ENCODE measurements at places on chromosomes 11 and 22. TPM values are rescaled to one million over a fixed set of nuclear protein-coding genes. Genes with fewer than 3 reads are reported as not detected.
A peak's percentile ranks its signal among the peaks of the same experiment; 100 is the strongest.

DNA sequence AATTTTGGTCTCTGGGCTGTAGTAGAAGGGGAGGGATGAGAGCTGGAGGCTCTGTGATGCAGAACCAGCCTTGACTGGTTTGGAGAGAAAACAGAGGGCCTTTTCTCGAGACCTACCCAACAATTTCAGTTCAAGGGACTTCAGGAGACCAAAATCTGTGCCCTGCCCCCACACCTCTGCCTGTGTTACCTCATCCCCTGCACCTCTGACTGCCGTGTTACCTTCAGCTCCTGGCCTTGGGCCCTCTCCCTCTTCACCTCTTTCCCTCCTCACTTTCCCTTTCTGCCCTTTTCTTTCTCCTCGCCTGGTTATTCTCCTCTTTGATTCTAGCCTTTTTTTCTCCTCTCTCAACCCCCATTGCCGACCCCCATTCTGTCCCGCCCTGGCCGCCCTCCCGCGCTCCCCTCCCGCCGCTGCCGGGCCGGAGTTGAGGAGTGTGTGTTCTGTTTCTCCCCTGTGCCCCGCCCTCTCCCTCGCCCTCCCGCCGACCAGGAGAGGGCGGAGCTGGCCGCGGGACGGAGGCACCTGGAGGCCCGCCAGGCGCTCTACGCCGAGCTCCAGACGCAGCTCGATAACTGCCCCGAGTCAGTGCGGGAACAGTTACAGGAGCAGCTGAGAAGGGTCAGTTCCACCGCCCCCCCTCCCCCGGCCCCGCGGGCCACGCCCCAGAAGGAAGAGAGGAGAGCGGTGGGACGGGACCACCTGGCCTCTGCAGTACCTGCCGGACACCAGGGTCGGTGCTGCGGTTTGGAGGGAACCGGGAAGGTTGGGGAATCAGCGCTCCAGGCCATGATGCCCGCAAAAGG is 27.2 kb downstream of the PHLDB1 start:
- no peak for DNase-seq

DNA sequence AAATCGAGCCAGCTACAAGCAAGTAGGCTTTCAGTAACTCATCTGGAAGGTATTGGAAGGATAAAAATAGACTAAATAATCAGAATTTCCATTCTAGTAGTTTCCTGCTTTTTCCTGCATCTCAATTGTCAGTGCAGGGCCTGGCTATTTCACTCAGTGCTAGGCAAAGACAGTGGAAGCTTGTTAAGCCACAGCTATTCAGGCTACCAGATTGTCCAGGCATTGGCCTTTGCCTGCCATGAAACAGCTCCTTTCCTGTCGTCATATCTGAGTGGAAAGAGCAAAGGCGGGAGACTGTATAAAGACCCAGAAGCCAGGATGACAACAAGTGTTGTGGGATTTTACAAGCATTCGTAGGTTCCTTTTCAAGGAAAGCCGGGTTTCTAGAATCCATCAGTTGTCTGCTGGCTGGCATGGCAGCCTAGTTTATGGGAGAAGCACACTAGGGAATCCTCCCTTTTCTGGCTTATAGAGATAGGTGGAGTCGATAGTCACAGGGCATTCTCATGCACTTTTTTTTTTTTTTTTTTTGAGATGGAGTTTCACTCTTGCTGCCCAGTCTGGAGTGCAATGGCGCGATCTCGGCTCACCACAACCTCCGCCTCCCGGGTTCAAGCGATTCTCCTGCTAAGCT is 2.0 kb upstream of the TNRC6B start:
- DNase-seq = no peak

DNA sequence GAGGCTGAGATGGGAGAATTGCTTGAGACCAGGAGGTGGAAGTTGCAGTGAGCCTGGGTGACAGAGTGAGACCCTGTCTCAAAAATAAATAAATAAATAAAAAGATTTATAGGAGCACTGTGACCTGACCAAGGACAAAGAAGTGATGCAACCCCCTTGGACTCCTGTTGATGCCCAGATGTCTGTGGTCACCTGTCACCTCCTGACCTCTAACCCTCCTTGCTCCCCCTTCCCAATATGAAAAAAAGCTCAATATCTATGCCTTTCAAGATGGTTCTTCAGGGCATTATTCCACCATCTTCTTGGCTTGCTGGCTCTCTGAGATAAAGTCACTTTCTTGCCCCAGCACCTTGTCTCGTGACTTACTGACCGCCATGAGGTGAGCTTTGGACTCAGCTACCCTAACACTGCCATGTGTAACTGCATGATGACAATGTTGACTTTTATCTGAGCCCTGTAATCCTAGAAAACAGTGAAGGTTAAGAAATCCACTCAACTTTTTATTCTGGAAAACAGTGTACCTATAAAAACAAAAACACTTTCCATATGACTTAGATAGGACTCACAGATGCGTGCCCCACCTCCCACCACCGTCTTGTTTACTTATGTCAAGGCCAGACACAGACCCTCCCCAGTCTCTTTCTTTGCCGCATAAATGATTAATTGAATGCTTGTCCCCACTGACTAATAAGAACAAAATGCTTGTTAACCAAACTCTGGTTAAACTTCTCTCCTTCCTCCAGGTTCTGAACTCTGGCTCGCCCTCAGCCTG is 360.5 kb downstream of the BUD13 start:
- no peak for DNase-seq

DNA sequence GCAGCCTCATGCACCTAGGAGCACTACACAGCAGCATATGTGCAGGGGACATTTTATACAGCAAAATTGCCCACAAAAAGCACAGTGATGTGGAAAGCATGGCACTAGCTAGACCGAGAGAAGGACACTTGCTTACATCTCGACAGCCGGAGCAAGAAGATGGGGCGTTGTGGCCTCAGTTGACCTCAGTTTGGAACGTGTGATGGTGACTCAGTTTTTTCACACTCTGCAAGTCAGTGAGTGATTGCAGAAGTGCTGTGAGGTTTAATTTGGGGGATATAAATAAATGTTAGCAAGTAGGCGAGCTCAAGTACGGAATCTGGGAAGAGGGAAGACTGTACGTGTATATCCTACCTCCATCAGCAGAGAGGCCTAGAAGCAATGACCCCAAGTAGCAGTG is 23.3 kb downstream of the LRP5 start:
- no peak for DNase-seq

TIMP3 gene
- 4.0 TPM for total RNA-seq

GRCh38 chr22:19483481-19484244 is 3.9 kb downstream of the CDC45 start:
- DNase-seq = no peak

DNA sequence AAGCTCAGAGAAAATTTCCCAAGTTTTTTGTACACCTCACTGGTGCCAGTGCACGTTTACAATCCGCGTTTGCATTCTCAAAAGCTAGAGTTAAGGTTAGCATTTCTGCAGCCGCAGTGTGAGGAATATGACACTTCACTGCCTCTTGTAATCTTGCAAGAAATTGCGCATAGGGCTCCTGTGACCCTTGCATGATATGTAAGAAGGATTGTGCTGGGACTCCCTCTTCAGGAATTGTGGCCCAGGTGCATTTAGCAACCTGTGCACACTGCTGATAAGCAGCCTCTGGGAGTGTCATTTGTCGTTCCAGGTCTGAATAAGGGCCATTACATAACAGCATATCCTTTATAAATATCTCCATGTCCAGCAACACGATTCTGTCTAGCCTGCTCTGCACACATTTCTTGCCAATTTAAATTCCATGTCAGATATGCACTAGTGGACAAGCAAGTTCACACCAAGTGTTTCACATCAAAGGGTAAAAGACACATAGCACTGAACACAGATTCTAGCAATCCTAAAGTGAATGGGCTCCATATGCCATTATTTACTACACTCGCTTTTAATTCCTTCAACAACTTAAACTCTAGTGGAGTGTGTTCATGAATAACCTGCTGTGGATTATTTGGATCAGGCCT is 69.2 kb upstream of the INCENP start:
- DNase-seq = peak; percentile 28

- DNase-seq = no peak
These were observed 32.4 kb upstream of the SORL1-AS1 start for GRCh38 chr11:121485216-121485615.

OR6T1 gene
- total RNA-seq = not detected

MISFA gene
- 1.0 TPM for total RNA-seq

DNA sequence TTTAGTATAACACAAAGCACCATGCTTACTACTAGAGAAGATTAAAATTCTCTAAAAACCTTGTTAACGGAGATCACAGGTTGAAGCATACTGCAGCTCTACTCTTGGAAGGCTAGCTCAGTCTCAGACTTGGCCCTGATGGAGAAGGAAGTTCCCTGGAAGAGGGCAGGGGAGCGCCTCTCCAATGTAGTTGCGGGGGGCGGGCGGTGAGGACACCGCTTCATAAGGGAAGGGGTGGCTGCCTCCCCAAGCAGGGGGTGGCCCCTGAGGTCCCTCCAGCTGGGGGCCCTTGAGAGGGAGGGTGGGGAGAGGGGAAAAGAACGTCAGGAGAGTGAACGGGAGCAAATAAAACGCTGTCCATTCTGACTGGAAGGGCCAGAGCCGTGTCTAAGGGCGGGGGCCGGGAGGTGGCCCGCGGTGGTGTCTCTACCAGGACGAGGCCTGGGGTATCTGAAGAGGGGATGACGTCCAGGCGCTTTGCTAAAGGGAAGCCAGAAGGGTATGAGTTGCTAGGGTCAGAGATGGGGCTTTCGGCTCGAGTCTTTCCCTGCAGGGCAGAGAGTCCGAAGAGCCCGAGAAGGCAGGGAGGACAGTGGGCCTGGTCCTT is 553 bp upstream of the USP47 start:
- DNase-seq = no peak

- no peak for DNase-seq
These were observed 23.0 kb downstream of the OR8B12 start for GRCh38 chr11:124520550-124520854.

DNA sequence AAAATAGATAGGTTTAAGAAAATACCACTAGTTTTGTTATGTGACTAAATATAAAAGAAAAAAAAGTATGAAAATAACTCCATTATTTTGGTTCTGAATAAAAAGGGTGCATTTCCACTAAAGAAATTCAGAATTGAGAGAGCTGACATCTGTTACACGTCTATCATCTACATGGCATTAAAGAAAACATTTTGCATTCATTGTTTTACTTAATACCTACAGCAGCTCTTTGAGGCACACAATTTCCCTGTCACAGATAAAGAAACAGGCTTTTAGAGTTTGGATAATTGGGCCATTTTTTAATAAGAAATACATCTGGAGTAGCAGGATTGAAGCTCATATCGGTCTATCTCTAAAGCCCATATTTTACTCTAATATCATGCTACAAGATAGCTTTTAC is 145.7 kb upstream of the LUZP2 start:
- DNase-seq = no peak

DNA sequence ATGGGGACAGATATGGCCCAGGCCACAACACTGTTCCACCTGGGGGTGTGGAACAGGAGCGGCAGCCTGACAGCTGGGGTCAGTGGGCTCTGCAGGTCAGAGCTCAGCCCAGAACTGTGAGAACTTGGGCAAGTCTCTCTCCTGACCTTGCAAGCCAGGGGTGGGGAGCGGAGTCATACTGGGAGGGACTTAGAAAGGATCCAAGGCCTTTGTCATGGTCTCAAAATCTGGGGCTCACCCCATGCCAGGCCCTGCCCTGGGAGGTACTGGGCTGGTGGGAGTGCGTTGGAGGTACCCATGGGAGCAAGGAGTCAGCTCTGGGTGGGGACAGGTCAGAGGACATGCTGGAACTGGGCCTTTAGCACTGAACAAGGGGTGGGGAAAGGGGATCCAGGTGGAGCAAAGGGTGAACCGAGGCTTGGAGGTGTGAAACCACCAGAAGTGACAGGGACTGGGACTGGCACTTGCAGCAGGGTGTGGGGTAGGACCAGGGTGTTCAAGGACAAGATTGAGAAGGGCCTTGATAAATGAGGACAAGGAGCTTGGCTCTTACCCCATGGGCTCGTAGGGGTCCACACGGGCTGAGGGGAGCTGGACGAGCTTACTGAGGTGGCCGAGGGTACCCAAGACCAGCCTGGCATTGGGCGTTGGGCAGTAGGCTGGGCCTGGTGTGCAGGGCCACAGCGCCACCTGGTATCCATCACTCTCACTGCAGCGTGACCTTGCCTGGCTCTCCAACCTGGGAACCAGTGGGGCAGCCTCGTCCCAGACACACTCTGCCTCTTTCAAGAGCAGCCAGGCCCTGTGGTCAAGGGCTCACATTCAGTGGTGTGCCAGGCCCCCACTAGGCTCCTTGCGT is 7.4 kb upstream of the PMM1 start:
- peak; percentile 68 for DNase-seq

DNA sequence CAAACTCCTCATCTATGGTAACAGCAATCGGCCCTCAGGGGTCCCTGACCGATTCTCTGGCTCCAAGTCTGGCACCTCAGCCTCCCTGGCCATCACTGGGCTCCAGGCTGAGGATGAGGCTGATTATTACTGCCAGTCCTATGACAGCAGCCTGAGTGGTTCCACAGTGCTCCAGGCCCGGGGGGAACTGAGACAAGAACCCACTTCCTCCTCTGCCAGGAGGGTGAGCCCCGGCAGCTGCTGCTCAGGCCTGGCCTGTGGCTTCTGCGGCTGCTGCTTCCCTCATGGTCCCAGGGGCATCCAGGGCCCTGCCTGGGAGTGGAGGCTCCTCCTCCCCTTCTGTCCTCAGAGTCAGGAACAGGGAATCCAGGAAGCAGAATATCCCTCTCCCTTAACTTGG is 98.4 kb downstream of the ZNF280B start:
- peak; percentile 97 for DNase-seq

GAB4 gene
- not detected for total RNA-seq

- peak; percentile 88 for DNase-seq
These were observed 53.9 kb upstream of the TBCEL start for GRCh38 chr11:120969993-120970392.

- no peak for DNase-seq
These were observed 72.8 kb upstream of the MTMR2 start for GRCh38 chr11:95996621-95997235.

DNA sequence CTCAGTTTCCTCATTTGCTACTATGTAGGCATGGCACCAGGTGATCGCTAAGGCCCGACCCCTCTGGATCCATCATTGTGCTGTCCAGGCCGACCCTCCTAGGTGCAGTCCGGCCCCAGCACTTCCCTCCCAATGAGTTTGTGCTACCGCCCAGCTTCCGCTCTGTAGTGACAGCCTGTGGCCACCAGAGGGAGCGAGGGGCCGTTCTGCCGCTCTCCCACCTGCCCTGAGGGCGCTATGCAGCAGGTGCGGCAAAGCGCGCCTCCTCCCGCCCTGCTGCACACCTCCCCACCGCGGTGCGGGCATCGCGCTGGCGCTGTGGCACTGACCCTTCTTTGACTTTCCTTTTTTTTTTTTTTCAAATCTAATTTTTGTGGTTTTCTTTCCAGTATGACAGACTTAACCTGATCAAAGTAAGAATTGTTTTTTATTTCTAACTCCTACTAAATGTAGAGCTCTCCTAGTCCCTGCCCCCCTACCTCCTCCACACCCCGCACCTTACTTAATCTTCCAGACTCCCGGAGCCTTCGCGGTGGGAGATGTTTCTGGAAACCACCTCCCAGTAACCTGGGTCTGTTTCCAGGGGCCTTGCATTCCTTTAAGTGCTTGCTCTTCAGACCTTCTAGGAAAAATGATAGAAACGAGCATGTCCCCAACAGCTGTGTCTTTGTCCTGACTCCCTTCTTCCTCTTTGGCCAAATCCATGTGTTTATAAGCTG is 73.7 kb downstream of the SCN3B start:
- DNase-seq = peak; percentile 51

DNA sequence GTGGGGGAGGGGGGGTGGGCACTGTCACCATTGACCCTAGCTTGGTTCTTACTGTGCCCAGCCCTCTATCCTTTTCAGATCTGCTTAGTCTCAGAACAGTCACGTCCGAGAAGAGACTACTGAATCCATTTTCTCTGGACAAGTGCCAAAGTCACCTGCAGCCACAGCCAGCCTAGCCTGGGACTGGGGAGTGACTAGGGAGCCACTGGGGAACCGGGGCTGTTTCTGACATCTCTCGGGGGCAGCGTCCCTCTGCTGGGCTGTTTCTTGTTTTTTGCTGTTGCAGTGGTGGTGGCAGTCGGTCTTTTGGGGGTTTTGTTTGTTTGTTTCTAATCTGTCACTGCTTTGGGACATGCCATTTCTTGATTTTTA is 8.7 kb downstream of the SLC37A2 start:
- DNase-seq = no peak

Data from myocyte (in vitro differentiated cells).